ENCODE measurements at places on chromosomes 11 and 22.
A peak's percentile ranks its signal among the peaks of the same experiment; 100 is the strongest.

DNA sequence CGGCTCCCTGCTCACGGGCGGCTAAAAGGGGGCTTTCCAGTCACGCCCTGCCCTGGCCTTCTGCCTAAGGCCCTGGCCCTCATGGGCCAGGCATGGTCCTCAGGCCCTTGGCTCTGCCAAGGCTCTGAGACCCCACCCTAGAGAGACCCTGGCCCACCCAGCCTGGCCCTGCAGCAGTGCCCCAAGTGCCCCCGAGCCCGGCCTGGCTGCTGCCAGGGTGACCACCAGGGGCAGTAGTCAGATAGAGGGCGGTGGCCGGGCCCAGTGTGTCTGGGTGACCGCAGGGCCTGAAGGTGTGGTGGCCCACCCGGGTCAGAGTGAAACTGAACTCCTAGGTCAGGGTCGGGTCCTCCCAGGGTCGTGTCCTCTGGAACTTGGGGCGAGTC lies 29.4 kb upstream of the CCDC188 start:
- no peak for DNase-seq

DNA sequence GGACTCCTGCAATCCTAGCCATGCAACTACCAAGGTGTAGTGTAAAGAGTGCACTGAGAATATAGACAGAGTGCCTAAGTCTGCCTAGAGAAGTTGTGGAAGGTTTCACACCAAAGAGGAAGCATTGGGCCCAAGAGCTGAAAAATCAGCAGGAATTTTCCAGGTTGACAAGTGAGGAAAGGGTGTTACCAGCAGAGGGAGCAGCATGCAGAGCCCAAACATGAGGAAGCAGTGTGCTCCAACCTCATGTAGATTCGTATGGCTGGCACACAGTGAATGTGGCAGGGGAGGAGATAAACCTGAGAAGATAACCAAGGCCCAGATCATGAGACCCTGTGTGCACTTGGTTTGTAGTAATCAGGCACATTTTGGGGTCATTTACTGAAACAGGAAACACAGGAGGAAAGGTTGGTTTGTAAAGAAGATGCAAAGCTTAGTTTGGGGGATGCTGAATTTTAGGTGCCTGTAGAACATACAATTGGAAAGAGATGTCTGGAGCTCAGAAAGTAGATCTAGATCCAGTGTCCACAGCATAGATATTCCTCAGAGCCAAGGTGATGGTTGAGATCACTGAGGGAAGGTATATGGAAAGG lies 1.7 kb downstream of the HPX start:
- DNase-seq: peak; percentile 28

DNA sequence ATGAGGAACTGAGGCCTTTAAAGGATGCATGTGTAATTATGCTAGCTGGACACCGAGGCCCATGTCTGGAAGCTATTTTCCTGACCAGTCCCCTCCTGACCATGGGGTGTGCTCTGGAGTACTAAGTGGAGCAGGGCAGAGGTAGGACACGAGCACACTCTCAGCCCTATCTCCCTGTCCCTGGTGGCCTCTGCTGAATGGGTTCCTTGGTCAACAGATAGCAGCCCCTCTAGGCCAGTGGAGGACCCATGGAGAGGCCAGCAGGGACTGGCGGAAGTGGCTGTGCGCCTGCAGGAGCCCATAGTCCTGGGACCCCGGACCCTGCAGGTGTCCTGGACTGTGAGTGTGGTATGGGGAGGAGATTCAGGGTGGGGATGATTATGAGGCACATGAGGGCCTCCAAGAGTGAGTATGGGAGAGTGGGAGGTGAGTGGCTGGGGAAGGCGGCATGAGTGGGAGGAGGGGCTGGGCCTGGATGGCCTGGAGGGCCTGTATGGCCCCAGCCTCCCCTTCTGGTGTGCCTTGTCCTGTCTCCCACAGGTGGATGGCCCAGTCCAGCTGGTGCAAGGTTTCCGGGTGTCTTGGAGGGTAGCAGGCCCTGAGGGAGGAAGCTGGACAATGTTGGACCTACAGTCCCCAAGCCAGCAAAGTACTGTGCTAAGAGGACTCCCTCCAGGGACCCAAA lies 9.5 kb downstream of the ROBO3 start:
- DNase-seq: no peak

- no peak for DNase-seq
These were observed 315 bp upstream of the TRPC6 start for GRCh38 chr11:101584129-101584515.

- no peak for DNase-seq
These were observed 8.8 kb upstream of the PDE3B start for GRCh38 chr11:14634813-14635212.

- no peak for DNase-seq
These were observed 29.5 kb upstream of the MYH9 start for GRCh38 chr22:36417281-36417686.

DNA sequence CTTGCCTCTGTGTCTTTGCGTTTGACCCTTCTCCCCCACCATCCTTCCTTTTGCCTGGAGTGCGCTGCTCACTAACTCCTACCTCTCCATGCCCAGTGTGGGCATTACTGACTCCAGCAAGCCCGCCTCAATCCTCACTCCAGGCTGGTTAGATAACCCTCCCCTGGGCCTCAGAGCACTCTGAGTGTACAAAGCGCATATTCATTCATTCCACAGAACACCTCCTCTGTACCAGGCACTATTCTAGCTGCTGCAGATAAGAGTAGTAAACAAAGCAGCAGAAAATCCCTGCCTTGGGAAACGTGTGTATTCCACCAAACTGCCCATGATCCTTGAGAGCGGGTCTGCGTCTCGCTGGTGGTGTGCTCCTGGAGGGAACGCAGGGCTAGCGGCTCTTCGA lies 3.2 kb downstream of the SLC22A8 start:
- DNase-seq: no peak

DNA sequence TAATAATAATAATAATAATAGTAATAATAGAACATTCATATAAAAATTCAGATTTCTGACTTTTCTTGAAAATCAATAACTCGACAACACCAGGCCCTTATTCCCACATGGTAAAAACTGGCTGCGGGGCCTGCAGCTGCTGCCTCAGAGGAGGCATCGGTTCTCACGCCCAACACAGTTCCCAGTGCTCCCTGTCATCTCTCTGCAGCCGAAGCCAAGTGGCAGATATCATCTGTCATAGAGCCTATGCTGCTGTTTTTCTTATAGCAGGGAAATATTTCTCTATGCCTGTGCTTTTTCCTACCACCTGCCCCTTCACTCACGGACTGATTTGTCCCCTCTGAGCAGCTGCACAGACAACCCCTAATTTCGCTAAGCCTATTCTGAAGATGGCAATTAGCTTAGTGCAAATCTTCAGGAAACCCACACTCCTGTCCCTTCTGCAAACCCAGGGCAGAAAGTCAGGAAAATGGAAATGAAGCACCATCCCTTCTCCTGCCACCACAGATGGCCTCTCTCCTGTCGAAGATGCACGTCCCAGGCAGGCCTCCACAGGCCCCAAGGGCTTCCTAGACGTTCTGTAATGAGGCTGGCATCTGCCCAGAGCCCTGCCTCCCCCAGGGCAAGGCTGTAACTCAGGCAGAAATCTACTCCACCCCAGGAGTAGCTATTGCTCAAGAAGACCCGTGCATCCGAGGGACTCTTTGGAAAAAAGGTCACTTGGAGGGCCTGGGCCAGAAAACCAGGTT lies 66.7 kb downstream of the SYN3 start:
- DNase-seq: no peak

DNA sequence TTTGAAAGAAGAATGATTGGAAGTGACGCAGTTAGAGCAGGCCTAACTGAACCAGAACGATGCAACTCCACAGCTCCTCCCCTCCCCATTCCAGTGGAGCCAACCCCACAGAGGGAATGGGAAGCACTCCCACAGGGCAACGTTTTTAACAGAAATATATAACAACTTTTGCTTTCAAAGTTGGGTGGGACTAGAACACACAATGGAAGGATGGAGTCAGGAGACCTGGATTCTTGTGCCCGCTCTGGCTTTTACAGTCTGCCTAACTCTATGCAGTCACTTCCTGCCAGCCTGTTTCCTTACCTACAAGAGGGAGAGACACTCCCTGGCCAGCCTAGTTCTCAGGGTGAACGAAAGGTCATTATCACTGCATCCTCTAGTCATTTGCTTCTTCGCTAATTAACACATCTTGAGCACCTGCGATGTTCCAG lies 75.5 kb downstream of the PACSIN2 start:
- DNase-seq: no peak

DNA sequence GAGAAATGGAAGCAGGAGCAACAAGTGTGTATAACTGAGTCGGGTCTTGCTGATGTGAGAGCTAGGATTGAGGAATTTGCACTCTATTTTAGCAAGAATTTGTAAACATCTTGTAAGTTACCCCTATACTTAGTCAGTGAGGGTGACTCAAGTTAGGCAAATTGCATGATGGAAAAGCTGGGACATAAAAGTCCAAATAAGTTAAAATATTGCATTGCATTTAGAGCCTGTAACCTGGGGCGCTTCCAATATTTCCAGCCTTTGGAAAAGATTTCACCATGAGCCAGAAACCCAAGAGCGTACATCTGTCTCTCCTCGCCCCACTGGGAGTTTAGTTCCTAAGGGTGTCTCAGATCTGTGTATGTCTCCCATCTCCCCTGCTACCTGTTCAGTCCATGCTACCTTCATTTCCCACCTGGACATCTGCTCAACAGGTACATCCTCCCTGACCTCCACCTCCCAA lies 37.0 kb upstream of the ACCSL start:
- no peak for DNase-seq

DNA sequence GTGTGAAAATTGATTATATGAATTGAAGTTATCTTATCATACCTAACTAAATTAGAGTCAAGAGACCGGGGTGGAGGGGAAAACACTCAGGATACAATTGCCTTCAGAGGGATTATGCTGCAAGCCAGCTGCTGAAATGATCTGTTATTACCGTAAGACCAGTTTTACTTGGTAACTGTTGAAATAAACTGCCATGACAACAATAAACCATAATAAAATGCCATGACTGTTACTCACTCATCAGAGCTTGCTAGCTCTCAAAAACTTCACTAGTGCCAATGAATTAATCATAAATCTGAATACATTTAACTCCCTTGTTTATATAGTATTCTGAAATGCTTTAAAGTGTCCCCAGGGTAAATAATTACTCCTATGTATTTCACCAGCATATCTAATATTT lies 68.2 kb downstream of the CASP12 start:
- no peak for DNase-seq

DNA sequence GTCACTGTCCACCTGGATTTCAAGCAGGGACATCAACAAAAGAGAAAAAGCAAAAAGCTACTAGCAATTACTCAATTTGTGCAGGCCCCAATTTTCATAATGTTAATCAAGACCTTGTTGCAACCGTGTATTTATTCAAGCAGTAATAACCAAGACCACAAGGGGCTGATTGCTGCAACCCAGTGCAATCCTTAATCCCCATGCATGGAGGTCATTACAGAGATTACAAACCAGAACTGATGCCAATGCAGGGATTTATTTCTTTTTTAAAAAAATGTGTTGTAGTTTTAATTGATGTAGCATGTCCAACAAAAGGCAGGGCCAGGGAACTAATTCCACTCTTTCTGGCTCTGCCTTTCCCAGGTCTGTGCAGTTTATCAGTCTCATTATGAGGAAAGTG lies 18.4 kb downstream of the TECTA start:
- DNase-seq: no peak

- no peak for DNase-seq
These were observed 65.1 kb downstream of the PRMT3 start for GRCh38 chr11:20452585-20452984.

- no peak for DNase-seq
These were observed 5.1 kb downstream of the CHRNA10 start for GRCh38 chr11:3666023-3666530.

GRCh38 chr11:133403900-133404299 lies 128.4 kb downstream of the OPCML start:
- DNase-seq: no peak

- DNase-seq: no peak
These were observed 876.9 kb upstream of the RAG2 start for GRCh38 chr11:37474889-37475288.

GRCh38 chr22:48376428-48376827 lies 1451.2 kb downstream of the BRD1 start:
- DNase-seq: no peak

DNA sequence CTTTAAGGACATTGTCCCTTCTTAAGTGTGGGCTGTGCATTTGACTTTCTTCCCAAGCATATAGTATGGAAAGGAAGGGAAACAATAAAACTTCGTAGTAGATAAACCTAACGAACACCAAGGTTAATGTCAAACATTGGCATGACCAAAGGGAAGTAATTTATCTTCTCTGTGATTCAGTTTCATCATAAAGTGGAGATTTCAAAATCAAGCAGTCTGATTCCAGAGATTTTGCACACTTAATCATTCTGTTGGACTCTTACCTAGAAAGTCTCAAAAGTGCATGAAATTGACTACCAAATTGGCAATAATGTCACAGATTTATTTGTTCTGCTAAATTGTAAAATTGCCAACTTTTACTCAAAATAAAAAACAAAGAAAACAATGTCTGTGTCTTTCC lies 559.7 kb downstream of the JRKL start:
- no peak for DNase-seq

GRCh38 chr22:47329727-47330650 lies 567.5 kb downstream of the TBC1D22A start:
- no peak for DNase-seq

DNA sequence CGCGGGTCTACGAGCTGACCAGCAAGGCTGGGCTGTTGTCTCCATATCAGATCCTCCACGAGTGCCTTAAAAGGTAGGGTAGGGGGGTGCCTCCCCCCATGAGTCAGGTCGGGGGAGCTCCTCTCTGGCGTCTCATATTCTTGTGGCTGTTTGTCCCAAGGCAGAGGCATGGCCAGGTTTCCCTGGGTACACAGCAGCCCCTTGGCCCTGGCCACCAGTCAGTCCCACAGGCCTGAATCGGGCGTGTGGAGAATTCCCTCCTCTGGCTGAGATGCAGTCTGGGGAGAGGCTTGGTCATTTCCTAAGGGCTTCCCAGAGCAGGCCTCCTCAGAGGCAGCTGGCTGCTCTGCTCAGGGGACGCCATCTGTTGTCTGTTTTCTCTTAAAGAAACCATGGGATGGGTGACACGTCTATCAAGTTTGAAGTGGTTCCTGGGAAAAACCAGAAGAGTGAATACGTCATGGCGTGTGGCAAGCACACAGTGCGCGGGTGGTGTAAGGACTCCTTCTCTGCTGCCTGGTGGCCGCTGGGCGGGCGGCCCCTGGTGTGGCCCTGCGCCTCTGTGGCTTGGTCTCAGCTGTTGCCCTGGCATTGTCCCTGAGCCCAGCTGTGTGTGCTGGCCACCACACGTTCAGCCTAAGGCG lies 9.6 kb upstream of the RANBP1 start:
- DNase-seq: no peak

- no peak for DNase-seq
These were observed 56.2 kb downstream of the NFAM1 start for GRCh38 chr22:42375982-42376381.

GRCh38 chr22:33515795-33516194 lies 404.5 kb downstream of the LARGE1 start:
- DNase-seq: no peak

- DNase-seq: no peak
These were observed 13.5 kb downstream of the OAF start for GRCh38 chr11:120224361-120224760.

- no peak for DNase-seq
These were observed 13.6 kb downstream of the KCNJ5 start for GRCh38 chr11:128904656-128905344.

GRCh38 chr22:32660292-32660691 lies 141.2 kb upstream of the TIMP3 start:
- peak; percentile 58 for DNase-seq
